KBM-7 (cell line): ENCODE measurements at places on chromosomes 12 and 14.

GRCh38 chr14:89369656-89370055 is 47.4 kb downstream of the FOXN3 start:
- no peak for DNase-seq

DNA sequence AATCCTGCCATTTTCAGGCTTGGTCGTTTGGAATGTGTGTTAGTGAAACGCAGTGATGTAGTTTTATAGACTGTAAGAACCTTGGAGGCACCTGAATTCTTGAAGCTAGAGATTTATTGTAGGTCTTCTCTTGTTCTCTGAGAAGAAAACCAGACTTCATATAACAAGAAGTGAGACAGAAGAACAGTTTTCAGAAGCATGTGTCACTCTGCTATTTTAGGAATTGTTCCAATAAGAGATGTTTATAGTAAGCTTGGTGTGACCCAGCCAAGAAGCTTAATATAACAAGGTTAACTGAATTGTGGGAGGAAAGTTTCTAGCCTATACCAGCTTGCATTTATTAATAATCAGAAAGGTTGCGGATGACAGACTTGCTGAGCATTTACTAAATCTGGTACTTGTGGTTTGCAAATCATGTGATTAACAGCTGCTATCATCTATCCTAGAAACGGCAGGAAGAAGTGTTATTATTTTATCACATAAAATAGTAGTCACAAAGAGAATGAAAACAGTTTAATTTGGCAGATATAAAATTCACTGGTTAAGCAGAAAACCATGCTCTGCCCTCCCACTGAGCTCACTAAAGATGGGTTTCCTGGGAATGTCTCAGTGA is 49.2 kb upstream of the BCAT1 start:
- DNase-seq: no peak

- DNase-seq: peak; percentile 80
Measured at GRCh38 chr14:73472185-73473114, 14.1 kb upstream of the NUMB start.

DNA sequence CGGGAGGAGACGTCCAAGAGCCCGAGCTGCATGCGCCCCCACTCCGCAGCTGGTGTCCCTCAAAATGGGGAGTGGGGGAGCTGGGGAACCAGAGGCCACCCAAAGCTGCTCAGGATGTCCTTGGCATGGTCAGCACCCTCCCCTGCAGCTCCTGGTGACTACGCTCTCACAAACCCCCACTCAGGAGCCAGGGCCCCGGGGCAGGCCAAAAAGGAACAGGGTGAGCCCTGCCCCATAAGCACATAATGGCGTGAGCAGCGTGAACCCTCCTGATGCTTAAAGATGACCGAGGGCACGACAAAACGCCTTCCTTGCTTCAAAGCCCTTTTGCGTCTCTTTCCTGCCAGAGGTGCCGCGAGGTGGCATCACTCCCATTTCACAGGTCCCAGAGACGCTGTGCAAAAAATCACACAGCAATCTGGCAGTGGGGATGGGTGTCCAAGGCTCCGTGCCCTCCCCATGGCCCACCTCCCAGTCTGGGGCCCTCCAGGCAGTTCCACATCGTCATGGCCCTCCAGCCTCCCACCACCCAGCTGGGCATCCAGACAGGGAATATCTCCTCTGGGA is 13.5 kb downstream of the NCOR2 start:
- no peak for DNase-seq

DNA sequence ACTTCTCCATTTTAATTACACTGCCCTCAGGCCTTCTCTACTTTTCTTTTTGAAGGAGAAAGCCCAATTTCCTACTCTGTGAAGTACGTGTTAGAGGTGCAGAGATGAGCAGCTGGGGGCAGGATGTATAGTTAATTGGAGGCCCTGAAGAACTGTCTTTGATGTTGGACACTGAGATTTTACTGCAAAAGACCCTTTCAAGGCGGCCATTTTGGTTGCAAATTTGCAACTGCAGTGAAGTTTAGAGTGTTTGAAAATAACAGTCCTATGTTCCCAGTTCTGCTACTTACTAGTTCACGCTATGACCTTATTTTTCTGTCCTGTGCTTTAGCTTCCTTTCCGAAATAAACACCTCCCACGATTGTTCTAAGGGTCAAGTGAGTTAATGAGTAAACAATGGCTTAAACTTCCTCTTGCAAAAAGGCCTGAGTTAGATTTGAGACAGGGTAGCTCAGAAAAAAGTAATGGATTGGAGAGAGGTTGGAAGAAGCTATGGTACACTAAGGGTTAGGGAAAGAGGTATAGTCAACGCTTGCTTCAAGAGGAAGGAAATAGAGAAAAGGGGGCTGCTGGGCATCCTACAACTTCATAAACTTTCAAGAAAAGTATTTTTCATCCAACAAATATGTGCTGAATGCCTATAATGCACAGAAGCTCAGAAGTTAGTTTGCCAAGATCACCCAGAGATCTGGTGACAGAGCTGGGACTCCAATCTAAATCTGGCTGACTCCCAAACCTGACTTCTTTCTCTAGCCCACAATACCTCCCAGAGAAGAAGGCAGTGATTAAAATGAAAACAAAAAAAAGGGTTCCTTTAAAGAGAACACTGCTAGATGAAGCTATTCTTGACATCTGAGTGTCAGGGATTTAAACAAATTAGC is 26.4 kb upstream of the DICER1 start:
- DNase-seq: no peak

DNA sequence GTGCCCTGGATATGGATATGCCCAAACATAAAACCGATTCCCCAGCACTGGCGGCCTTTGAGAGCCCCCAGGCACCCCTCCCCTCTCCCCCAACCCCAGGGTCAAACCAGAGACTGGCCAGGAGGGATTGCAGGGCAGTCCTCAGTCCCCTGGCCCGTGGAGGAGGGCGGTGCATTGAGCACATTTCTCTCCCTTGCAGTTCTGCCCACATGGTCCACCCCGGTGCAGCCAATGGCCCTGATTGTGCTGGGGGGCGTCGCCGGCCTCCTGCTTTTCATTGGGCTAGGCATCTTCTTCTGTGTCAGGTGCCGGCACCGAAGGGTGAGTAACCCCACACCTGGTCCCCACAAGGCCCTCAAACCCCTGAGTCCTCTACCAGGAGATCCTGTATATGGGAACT is 3.4 kb upstream of the GPR162 start:
- DNase-seq: no peak

DNA sequence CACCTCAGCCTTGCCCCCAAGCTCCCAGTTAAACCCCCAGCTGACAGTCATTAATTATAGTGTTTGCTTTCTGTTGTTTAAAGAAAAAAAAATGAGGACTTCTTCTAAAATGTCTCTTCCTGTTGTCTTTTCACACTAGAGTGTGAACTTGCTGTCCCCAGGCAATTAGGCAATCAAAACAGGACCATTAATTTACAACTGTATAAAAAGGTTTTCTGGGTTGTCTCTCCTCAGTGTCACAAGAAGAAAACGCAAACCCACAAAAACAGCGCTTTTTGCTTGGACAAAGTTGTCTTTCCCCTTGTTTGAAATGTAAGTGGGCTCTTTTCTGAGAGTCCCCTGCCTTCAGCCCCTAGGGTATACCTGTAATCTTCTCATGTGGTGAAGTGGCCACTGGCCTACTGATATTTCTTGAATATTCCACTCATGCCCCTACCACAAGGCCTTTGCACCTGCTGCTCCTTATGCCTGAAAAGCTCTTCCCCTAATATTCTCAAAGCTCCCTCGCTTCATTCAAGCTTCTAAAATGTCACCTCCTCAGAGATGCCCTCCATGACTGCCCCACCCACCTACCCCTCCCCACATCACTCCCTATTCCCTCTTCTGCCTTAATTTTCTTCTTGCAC is 158.9 kb upstream of the PWP1 start:
- no peak for DNase-seq

DNA sequence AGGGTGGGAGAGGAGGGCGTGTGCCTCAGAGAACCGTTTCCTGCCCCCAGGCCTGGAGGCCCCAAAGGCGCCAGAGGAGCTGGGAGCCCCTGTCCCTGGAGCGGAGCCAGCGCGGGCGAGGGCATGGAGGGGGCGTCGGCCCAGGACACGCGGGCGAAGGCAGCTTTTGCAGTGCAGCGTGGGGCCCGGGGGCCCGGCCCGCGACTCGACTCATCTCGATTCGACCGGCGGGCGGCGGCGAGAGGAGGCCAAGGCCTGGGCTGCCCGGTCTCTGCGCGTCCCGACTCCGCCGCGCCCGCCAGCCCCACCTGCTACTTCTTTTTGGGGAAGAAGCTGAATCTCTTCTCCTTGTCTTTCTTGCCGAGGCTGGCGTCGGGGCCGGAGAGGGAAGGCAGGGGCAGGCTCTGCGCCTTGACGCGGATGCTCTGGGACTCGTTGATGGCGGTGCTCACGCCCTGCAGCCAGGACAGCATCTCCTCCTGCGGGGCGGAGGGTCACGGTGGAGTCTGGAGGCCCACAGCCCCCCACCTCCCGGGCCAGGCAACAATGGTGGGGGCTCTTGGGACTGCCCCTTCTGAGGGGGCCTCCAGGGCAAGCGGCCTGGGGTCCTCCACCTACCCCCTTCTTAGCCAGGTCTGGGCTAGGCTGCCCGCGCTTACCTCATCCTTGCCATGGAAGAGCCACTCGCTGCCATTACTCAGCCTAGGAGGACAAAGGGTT is 44.9 kb downstream of the PLEKHG3 start:
- no peak for DNase-seq

- no peak for DNase-seq
Measured at GRCh38 chr14:51735851-51736250, 84.1 kb downstream of the FRMD6 start.

GRCh38 chr12:121626087-121626852 is at the start of gene ORAI1:
TSS of gene ORAI1 (plus strand) at chr12:121626530.
- DNase-seq: peak; percentile 96

- DNase-seq: no peak
Measured at GRCh38 chr14:36940476-36940875, 231.9 kb downstream of the SLC25A21 start.

DNA sequence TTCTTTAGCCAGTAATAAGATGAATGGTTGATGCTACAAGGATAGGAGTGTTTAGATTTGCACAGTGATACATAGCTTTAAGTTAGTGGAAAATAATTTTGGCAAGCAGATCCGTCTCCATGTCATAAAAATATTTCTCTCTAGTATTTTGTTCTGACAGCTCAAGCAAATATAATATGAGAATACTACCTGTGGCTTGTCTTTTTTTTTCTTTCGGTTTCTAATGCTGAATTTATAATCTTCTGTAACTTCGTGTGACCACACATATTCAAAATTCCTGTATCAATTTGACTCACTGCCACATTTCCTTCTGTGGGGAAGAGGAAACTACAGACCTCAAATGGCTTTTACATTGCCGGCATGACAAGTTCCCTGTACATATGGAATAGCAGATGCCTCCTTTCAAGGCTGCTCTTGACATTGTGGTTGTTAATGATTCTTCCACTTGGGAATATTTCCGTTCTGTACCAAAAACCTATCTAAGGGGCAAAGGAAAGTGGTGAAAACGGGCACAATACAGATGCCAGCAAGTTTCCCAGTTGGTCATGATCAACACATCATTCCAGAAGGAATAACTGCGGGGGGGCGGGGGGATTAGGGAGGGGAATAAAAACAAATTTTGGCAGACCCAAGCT is 103.6 kb upstream of the CCDC91 start:
- no peak for DNase-seq

DNA sequence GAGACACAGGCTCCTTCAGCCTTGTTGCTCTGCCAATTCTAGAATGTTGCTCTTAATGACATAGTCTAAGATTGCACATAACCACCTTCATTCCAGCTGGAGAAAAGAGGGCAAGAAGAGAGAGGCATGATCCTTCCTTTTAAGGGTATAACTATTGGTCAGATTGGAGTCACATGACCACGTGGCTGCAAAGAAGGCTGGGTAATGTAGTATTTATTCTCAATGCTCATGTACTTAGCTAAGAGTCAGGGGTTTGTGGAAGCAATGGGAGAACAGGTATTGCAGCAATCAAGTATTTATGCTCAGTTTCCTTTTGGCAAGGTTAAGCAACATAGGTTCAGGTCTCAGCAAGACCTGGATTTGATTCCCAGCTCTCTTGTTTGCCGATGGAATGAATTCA is 298.8 kb upstream of the TBX3 start:
- no peak for DNase-seq

DNA sequence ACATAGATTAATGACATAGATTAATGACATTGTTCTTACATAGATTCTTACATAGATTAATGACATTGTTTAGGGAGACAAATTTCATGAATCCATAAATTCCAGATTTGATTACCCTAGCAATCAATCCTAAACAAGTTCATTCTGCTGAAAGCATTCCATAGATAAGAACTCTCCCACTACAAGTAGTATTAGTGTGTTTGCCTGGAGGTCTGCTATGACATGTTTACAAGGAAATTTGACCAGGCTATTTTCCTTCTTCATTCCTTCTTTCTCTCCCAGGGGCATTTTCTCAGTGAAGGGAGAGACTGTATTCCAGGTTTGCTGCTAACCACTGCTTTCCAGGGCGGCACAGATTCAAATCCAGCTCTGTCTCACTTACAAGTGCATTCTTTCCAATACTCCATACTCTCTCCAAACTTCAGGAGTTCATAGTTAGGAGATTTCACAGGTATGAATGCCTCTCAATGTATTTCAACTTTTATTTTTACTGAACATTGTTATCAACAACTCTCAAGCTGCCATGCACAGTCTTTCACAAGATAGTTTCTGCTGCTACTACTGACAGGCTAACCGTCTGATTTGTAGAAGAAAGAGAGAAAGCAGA is 134.5 kb downstream of the SLC38A1 start:
- DNase-seq: no peak

DNA sequence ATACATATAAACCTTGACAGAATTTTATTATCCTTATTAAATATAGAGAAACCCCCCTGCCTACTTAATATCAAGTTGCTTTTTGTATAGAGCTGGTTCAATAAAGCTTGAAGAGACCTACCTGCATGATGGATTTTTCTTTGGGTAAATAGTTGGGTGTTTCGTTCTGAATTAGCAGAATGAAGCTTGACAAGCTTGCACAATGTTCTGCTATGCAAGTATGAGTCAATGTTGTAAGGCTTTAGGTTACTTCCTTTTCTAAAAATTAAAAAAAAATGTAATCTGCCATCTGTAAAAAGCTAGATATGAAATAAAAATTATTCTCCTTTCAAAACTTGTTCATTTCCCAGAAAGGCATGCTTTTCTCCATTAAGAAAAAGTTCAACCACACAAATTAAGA is 1662.6 kb upstream of the SEL1L start:
- no peak for DNase-seq

- no peak for DNase-seq
Measured at GRCh38 chr12:53585448-53586125, 40.6 kb downstream of the ATF7 start.

DNA sequence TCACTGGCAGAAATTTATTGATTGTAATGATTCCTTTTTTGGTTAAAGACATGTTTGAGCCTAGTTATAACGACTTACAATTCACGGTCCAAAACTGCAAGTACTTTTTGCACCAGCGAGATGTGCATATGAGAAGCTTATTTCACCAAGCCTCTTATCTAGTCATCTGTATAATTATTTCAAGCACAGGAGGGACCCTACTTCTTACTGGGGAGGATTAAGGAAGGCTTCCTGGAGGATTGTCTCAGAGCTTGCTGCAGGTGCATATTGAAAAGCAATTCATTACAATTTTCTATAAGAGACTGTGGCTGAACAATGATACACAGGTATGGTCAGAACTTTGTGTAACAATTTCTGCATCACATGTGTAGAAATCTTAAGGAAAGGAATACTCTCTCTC is 152.9 kb downstream of the CAND1 start:
- no peak for DNase-seq

GRCh38 chr14:52319919-52320318 is 5.8 kb downstream of the PTGER2 start:
- no peak for DNase-seq
